ENCODE measurements at places on chromosomes 16 and 17.

GRCh38 chr16:7744546-7745264, 412.1 kb downstream of the RBFOX1 start:
- DNase-seq = no peak

DNA sequence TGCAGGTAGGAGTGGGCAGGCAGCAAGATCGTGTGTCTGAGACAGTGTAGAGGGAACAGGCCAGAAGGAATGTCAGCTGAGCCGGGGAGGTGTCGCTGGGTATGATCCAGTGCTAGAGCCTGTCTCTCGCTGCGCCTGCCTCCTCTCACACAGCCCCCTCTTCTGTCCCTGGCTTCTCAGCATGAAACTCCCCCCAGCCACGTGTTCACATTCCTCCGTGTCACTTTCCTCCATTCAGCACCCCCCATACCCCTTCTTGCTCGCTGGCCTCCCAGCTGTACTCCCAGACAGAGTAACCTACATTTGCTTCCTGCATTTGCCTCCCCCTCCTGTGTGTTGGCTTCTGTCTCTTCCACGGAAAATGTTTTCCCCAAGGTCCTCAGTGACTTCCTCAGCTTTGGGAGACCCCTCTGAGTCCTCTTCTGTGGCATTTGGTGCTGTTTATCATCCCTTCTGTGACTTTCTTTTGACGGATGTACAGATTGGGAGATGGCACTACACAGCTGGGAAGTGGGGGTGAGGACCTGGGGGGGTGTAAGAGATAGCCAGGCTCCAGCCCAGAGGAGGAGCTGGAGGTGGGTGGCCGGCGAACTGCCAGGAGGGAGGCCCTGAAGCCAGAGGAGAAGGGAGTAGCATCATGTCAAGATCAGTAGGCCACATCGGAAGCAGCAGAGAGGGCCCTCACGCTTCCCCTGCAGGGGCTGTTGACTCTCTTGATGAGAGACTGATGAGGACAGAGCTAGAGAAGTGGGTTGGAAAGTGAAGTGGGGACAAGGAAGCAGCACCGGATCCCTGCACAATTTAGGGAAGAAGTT, 19.2 kb downstream of the SGF29 start:
- DNase-seq = no peak

- DNase-seq = no peak
Observed at GRCh38 chr17:75604034-75604695, 16.6 kb downstream of the MYO15B start.

DNA sequence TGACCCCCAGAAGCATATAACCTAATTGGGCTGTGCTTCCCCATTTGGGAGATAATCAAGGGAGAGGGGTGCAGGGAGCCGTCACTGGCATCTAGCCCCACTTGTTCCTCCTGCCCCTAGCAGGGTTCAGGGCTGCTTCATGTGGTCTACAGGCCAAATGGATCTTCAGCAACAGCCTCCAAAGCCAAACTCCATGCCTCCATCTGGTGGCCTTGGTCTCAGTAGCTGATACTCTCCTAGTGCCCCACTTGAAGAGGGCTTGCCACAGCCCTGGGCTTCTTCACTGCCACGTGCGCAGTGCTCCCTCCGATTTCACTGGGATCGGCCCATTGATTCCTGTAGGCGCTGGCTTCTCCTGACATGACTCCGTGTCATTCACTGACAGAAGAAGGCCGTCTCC, 24.6 kb downstream of the LYRM9 start:
- DNase-seq = no peak

DNA sequence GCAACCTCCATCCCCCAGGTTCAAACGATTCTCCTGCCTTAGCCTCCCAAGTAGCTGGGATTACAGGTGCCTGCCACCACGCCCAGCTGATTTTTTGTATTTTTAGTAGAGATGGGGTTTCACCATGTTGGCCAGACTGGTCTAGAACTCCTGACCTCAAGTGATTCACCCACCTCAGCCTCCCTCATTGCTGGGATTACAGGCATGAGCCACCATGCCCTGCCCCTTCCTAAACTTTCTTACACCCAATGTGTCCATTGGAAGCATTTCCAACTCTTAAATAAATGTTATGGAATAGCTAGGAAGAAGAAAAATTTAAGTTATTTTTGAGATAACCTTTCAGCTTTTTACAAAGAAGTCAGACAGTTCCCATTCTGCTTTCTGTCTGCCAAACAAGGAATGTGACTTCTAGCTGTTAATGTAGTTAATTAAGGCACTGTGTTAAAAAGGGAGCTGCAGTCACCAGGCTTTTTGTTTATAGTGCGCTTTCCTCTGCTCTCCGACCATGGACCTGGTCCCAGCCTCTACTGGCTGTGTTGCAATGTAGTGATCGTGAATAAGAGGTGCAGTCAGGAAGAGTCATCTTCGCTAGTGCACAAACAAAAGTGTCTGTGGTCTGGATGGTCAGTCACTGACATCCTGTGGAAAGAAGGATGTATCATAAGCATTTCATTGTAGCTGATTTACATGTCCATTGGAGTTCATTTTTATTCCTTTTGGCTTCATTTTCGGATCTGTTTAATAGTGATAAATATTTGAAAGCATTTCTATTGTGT, 39.7 kb downstream of the USP10 start:
- DNase-seq = no peak

- no peak for DNase-seq
Observed at GRCh38 chr16:14502932-14503741, 126.9 kb downstream of the PARN start.

GRCh38 chr16:28597692-28598261, 927 bp upstream of the SULT1A2 start:
- peak; percentile 82 for DNase-seq

DNA sequence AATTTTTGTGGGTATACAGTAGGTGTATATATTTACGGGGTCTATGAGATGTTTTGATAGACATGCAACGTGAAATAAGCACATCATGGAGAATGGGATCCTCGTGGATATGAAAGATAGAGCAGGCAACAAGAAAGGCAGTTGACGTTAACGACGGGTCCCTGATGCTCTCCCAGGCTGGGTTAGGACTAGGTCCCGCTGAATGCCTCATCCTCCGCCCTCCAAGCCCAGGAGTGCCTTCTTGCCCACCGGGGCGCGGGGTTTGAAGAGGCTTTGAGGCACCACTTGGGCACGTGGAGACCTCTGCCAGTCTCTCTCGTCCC, 9.5 kb upstream of the ZFP90 start:
- DNase-seq = no peak
